Ammon's horn (tissue), 1 donor: ENCODE measurements at places on chromosomes 16 and 17.

- no peak for DNase-seq
These were observed 92.6 kb upstream of the CBX4 start for GRCh38 chr17:79931817-79932309.

DNA sequence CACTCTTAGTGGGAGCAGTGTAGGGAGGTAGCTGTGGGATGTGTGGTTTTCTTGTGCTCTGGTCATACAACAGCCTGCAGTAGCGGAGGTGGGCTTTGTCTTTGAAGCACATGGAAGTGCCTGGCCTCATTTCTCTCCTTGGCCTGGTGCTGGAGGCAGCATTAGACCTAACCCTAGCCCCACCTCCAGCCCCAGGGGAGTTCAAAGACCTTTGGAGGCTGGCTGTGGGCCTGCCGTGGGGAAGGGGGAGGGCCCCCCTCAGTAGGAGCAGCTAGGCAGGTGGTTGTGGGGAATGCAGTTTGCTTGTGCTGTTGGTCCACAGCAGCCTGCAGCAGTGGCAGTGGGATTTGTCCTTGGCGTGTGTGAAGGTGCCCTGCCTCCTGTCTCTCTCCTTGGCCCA lies 91.7 kb downstream of the BCAS3 start:
- no peak for DNase-seq

GRCh38 chr16:57226701-57227621 lies 18.1 kb upstream of the ARL2BP start:
- DNase-seq, result no peak

- DNase-seq, result no peak
These were observed 16.8 kb upstream of the DRG2 start for GRCh38 chr17:18070861-18071340.
